Aorta (tissue), 5 donors: ENCODE measurements at places on chromosomes 16 and 17. TPM values are rescaled to one million over a fixed set of nuclear protein-coding genes. Genes with fewer than 3 reads are reported as not detected.

GRCh38 chr16:69839798-69840409 lies 77.8 kb downstream of the WWP2 start:
- no peak for DNase-seq

DNA sequence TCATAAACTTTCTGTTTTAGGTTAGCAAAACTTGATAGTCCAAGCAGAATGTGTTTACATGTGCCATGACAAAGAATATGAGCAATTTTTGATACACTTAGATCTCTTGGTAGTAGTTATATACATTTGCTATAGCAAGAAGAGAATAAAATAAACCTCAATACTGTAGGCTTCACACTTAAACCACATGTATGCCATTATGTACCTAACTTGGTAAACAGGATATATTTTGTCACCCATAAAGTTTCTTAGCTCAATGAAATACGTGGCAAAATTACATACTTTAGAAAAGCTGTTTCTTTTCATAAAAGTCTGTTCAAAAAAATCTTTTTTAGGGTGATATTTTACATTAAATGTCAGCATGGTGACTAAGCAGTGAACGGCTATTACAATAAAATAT lies 184.7 kb downstream of the MYO1D start:
- no peak for DNase-seq

DNA sequence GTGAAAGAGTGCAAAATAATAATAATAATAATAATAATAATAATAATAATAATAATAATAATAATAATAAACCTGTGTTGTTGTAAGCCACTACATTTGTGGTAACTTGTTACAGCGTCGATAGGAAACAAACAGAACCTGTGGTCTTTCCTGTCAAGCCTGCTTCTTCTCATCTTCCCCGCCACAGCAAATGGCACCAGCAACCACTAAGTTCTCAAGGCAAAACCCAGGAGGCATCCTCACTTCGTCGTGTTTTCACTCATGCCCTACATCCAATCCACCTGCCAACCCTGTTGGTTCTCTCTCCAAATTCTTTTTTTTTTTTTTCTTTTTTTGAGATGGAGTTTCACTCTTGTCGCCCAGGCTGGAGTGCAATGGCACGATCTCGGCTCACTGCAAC lies 34.2 kb downstream of the ITGAE start:
- DNase-seq: no peak

DNA sequence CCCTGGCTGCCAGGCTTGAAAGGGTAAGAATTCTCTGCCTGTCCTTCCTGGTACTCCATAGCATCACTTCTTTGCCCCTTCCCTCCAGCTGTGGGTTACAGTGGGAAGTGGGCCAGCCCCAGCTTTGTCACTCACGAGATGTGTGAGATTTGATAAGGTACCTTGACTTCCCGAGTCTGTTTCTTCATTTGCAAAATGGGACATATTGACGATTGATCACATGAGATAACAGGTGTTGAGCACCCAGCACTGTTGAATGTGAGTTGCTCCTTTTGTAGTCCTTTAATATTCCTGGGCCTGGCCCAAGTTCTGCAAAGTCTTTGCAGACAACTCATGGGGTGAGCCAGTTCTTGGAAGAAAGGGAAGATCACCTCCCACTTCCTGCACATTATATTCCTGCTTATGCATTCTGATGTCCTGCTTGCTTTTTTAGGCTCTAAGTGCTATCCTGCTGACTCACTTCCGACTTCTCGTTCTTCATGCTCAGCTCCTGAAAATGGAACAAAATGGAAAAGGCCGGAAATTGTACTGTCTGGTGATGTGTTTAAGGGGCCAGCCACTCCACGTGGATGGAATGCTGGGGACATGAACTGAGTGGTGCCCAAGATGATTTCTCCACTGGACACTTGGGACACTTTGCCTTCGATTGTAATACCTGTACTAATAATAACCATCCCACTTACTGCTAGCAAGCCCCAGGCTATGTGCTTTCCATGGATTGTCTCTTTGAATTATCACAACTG lies 8.3 kb upstream of the NLK start:
- no peak for DNase-seq

GRCh38 chr16:52855463-52855862 lies 197.2 kb downstream of the CHD9NB start:
- DNase-seq: no peak

- peak; percentile 87 for DNase-seq
Measured at GRCh38 chr17:32275060-32276042, 9.7 kb downstream of the RHBDL3 start.

DNA sequence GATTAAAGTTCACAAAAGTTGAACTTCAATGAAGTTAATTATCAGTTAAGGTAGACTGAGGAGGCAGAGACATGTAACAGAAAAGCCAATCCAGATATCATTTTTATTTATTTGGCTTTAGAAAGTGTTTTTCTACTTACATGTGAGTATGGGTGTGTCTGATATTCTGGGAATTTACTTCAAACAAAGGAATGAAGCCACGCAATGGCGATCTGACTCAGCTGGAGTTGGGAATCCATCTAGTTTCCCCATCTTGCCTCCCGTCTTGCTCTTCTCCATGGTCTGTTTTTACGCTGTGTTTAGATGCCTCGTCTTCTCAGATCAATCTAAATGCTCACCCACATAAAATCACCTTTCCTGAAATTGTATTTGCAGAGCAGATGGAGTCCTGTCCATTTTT lies 1.7 kb upstream of the KCNJ16 start:
- DNase-seq: no peak

DNA sequence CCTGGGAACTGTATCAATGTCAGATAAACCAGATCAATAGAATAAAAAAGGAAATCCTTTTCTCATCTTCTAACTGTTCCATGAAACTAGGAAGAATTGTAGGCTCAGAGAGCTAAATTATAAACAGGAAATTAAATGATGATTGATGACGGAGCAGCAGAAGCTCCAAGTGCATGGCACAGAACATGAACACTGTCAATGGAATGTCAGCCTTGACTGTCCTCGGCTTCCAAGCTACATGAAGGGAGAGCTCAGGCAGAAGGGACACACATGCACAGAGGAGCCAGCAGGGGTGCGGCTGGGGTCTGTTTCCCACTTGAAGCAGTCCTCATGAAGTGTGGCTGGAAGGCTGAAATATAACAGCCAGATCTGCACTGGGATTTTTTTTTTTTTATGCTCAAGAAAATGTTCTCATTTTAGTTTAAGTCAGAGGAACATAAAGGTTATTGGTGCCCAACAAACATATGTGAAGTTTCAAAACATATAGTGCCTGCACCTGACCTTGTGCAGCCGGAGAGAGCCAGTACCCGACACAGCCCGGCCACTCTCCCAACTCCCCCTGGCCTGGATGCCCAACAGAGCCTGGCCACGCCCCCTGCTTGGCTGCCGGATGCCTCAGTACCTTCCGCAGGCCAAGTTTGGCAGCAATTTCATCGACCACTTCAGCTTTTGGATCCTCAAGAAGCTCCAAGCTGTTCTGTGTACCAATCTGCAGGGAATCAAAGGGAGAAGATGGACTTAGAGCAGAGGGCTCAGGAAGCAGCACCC lies 37.0 kb downstream of the NPLOC4 start:
- DNase-seq: peak; percentile 83

- no peak for DNase-seq
Measured at GRCh38 chr16:9115277-9115676, 23.8 kb downstream of the HAPSTR1 start.

DNA sequence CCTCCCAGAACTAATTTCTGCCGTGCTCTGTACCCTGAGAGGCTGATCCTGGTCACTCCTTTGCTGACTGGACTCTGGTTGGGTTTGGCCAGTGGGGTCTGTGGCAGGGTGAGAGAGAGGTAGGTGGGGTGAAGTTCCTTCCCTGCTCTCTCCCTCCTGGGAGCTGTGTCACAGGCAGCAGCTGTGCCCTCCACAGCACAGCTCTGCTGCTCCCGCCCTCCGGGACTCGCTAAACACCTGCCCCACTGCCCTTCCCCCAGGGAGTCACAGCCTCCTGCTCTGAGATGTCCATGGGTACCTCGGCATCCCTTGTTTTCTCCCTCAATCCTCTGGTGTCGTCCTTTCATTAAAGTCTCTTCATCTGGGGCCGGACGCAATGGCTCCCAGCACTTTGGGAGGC lies 66.4 kb downstream of the SRCIN1 start:
- no peak for DNase-seq

GRCh38 chr16:75377729-75378386 lies 55.4 kb downstream of the CFDP1 start:
- no peak for DNase-seq

The CCL4 gene
- 6.4 TPM for total RNA-seq

The ALOXE3 gene
- total RNA-seq: not detected

The GNAO1 gene
- 6.9 TPM for total RNA-seq

The CHD9NB gene
- total RNA-seq: 2.3 TPM

The PAQR4 gene
- 5.7 TPM for total RNA-seq
